ENCODE measurements at places on chromosomes 7 and 10.
A peak's percentile ranks its signal among the peaks of the same experiment; 100 is the strongest.

DNA sequence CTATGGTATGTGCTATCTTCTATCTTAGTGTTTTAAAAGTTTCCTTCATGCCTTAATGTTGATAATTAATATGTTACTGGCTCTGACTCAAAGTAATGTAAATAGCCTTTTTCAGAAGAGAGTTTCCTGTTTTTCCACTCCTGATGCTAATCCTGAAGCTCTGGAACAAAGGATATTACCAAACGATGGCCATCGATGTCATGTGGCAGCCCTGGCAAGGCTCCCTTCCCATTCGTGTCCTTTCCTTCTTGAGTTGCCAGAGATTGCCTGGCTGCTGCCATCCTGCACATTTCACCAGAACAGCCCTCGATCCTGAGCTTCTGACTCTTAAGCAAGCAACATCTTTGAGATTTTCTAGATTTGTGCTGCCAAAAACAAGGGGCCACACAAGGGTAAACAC lies 46.0 kb downstream of the RNF133 start:
- DNase-seq: no peak

DNA sequence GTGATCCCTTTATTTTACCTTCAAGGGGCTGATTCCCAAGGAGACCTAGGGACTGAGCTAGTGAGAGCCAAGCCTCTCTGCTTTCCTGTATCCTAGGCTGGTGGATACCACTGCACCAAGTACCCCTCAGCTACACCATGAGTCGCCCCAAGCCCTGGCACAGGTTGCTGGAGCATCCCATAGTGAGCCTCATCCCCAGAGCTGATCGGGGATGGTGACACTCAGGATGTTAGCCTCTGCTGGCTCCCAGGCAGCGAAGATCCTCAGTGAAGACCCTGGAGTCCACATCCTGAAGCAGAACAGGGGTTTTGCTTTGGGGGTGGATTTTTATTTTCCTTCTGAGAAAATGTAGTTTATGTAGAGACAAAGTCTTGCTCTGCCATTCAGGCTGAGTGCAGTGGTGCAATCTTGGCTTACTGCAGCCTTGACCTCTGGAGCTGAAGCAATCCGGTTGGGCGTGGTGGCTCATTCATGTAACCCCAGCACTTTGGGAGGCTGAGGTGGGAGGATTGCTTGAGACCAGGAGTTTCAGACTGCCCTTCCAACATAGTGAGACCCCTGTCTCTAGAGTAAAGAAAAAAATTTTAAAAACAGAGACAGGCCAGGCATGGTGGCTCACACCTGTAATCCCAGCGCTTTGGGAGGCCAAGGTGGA lies 12.5 kb upstream of the ZNF212 start:
- no peak for DNase-seq

- DNase-seq: no peak
These were observed 92.5 kb downstream of the KLF6 start for GRCh38 chr10:3692387-3692999.

DNA sequence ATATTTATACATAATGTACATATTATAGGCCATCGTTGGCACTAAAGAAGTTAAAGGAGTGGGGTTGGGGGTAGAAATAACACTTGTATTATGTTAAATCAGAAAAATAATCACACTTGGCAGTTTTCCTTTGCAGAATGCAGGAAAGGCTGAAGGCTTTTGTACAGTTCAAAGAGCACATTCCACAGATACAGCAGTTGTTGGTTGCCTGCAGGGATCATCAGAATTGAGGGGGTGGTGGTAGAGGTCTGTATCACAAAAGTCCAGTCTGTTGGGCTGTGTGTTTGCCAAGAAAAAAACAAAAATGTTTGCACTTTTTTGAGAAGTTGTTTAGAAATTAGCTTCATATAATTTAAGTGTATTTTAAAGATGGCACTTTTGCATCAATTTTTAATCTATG lies 231.8 kb upstream of the FOXP2 start:
- DNase-seq: no peak

DNA sequence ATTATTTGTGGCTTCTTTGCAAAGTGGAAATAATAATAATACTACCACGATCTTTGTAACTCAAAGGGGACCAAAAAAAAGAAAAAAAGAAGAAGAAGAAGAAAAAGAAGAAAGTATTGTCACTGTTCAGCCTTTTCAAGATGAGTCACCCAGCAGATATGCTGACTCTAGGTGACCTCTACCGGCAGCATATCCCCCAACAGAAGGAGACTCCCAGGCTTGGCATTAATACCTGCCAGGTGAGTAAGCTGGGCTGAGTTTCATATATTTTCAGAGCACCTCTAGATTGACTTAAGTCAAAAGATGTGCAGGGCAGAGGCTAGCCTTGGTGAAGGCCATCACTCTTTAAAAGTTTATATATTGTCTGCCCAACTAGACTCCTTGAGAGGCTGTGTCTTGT lies 30.4 kb upstream of the GPR26 start:
- no peak for DNase-seq

- DNase-seq: no peak
These were observed 118.2 kb downstream of the CUX1 start for GRCh38 chr7:101935521-101936141.

GRCh38 chr7:105269397-105269796 lies 119.3 kb downstream of the SRPK2 start:
- DNase-seq: no peak

DNA sequence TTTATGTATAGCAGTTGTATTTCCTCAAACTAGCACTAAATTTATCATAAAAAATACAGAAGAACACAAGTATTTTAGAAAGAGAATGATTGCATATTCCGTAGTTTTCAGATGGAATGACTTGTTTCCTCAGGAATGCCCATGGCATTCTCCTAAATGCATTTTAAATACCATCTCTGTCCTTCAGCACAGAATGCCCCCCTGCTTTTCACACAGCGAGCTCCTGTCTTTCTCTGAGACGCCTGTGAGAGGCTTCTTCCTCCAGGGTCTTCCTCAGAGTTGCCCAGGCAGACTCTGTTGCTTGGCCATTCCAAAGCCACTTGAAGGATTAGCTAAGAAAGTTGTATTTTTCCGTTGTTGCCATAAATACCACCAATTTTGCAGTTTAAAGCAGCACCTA lies 10.1 kb downstream of the LANCL2 start:
- DNase-seq: no peak

DNA sequence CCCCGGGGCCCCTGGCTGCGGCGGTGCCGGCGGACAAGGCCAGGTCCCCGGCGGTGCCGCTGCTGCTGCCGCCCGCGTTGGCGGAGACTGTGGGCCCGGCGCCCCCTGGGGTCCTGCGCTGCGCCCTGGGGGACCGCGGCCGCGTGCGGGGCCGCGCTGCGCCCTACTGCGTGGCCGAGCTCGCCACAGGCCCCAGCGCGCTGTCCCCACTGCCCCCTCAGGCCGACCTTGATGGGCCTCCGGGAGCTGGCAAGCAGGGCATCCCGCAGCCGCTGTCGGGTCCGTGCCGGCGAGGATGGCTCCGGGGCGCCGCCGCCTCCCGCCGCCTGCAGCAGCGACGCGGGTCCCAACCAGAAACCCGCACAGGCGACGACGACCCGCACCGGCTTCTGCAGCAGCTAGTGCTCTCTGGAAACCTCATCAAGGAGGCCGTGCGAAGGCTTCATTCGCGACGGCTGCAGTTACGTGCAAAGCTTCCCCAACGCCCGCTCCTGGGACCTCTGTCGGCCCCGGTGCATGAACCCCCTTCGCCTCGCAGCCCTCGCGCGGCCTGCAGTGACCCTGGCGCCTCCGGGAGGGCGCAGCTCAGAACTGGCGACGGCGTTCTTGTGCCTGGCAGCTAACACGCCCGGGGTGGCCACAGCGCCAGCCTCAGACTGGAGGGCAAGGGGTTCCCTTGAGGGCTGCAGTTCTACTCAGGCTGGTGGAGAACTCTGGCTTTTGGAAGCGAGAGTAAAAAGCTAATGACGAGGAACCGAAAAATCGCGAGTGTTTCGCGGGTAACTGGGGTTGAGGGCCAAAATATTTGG lies 804 bp downstream of the FRAT1 start:
- no peak for DNase-seq

DNA sequence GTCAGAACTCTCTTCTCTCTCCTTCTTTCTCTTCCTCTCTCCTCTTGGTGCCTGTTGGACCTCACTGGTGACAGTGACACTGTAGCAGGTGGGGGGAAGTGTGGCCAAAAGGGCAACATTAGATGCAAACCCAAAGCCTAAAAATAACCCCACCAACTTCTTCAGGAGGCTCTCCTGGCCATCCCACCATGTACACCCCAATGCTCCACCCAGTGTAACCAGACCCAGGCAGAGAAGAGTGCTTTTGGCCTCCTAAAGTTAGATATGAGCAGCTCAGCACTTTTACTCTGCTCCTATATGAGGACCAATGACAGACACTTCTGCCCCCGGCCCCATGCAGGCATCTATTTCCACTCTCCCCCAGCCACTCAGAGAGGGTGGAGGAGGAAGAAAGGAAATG lies 5.5 kb downstream of the MYOZ1 start:
- no peak for DNase-seq

DNA sequence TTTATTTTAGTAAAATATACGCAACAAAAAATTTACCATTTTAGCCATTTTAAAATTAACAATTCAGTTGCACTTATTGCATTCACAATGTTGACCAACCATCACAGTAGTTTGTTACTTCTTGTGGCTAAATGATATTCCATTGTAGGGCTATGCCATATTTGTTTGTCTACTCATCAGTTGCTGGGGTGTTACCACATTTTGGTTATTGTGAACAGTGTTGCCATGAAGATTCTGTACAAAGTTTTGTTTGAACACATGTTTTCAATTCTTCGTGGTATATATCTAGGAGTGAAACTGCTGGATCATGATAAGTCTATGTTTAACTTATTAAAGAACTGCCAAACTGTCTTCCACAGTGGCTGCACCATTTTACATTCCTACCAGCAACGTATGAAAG lies 46.3 kb upstream of the ZNF365 start:
- peak; percentile 35 for DNase-seq

DNA sequence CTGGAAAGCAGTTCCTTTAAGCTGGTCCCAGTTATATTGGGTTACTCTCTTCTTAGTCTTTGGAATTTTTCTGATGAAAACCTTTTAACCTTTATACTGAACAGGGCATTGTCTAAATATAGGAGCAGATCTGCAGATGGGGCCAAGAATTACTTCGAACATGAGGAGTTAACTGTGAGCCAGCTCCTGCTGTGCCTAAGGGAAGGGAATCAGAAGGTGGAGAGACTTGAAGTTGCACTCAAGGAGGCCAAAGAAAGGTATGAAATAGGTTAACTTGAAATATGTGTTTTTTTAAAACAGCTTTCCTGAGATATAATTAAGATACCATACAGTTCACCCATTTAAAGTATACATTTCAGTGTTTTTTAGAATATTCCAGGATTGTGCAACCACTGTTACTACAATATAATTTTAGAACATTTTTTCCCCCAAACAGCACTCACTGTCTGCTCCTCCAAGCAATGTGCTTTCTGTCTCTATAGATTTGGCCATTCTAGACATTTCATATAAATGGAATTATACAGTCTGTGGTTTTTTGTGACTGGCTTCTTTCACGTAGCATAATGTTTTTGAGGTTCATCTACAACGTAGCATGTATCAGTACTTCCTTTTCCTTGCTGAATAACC lies 18.9 kb downstream of the OPTN start:
- no peak for DNase-seq

GRCh38 chr10:132328738-132329137 lies 3.3 kb upstream of the LRRC27 start:
- DNase-seq: no peak
